ENCODE measurements at places on chromosomes 4 and X. TPM values are rescaled to one million over a fixed set of nuclear protein-coding genes. Genes with fewer than 3 reads are reported as not detected.

DNA sequence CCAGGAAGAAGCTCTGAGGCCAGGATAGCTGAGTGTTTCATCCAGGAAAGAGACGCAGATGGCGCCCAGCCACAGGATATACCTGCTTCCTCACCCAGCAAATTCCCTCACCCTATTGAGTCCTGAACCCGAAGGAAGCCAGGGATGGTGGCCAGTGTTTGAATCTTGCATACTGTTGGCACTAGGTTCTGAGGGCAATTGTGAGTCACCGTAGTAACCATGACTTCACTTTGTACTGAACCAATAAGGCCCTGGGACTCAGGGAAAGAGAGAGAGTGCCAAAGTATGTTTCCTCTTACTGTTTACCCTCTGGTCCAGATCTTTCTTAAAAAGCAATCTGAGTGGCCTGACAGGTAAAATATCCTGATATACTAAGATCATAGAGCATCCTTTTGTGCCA is 25.6 kb upstream of the SMIM10L2A start:
- DNase-seq, result no peak

GRCh38 chr4:6942238-6942800 is 32.7 kb downstream of the TBC1D14 start:
- DNase-seq, result no peak

- DNase-seq, result no peak
These were observed 31.5 kb downstream of the RTL5 start for GRCh38 chrX:72100051-72100755.

DNA sequence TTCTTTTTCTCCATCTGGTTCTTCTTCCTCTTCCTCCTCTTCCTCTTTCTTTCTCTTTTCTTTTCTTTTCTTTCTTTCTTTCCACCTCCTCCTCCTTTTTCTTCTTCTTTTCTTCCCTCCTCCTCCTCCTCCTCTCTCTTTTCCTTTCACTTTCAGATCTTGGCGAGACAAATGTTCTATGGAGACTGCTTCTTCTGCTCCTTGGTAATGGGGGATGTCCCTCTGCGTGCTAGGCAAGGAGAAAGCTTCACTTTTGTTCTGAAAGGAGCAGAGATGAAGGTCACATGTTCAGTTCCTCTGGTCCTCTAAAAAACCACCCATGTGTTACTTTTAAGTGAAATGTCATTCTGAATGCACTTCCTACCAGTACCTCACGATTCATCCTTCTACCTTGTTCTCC is 33.2 kb downstream of the NBDY start:
- DNase-seq, result no peak

DNA sequence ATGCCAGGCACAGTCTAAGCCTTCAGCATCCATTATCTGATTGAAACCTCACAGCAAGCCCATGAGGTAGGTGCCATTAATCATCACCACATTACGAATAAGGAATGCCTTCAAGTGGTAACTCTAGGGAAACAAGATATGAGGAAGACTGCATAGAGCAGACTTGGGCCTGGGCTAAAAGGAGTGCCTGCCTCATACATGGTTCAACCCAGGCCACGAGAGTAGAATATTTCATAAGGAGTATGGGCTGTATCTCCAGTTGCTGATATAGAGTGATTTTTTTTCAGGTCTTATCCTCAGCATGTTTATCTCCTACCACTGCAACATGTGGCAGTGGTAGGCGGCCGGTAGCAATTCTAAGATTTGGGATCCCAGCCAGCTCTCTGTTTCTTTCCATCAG is 51.7 kb downstream of the ATP11C start:
- no peak for DNase-seq

DNA sequence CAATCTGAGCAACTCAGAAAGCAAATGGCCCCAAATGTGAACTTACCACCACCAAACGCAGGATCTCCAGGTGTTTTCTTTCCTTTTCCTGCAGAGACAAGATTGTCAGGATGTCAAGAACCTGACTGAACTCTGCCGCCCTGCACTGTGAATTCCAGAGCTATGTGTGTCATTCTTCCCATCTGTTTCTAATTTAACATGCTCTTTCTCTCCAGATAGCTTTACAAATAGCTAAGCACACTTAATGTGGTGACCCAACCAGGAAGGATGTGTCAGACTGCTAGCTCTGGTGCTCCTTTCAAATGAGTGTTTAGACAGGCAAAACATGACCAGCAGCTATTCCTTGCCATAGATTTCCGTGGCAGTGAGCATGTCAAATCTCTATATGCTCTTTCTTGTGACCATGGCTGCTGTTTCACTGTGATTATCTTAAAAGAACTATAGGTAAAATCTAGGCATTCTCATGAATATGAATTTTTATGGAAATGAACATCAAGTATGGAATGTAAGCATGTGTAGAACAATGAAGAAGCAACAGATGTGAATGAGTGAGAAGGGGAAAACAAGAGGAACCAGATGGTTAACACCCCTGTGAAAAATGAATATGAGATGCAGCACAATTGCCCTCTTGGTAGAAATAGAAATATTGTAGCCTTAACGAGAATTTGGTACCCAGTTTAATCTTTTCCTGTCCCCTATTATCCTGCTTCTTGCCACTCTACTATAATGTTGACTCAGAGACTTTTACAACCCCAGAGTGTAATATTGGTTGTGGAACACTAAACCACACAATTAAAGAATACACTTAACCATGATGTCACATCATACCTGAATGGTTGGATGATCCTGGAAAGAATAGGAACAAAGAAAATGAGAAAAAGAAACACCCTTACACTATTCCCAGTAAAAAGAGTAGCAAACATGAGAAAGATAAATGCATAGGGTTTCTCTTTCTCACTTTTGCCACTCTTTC is 247.8 kb upstream of the DKK2 start:
- DNase-seq, result no peak

DNA sequence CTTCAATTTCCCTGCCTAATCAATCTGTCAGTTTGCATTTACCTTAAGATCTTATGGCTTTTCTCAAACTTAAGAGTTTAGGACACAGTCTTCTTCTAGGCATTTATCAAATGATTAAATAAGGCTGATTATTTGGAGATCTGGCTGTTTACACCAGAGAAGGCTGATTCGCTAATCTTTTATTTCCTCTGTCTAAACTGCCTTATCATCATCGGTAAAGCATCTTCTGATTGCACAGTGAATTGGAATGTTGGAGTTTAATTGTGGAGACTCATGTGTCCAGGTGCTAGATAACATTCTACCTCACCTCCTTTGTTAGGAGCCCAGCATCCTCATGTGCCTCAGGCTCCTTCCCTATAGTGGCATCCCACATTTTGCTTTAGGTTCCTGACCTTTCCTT is 100.3 kb upstream of the DDIT4L start:
- DNase-seq, result no peak

DNA sequence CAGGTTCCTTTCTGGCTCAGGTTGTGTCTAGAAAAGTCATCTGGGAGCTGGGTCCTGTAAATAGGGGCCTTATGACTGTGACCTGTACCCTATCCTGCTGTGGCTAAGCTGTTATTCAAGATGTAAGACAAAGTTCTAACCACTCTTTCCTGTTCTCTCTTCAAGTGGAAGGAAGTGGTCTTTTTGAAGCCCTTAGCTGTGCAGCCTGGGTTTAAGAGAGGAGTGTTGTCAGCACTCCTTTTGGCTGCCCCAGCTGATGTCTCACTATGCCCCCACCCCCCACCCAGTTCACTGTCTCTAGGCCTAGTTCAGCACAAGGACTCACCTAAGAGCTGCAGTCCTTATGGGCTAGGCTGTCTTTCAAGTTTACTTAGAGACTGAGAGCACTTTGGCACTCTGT is 1069.5 kb downstream of the FAM133A start:
- no peak for DNase-seq

- DNase-seq, result no peak
These were observed 226.1 kb downstream of the SPCS3 start for GRCh38 chr4:176545872-176546271.

DNA sequence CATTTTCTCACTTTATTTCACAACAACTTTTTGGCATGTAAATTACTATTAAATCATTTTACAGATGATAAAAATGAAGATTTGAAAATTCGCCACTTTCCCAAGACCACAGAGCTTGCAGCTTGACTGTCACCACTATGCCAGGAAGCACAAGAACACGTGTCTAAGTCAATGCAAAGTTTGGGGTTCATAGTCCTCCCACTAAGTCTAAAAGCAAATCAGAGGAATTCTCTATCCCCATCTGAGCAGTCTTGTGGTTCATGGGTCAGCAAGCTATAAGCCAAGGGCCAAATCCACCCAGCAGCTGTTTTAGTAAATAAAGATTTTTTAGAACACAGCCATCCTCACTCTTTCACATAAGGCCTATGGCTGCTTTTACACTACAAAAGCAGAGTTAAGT is 833.3 kb upstream of the INTU start:
- no peak for DNase-seq

GRCh38 chr4:7647600-7648543 is 213.1 kb upstream of the PSAPL1 start:
- DNase-seq, result peak; percentile 77

DNA sequence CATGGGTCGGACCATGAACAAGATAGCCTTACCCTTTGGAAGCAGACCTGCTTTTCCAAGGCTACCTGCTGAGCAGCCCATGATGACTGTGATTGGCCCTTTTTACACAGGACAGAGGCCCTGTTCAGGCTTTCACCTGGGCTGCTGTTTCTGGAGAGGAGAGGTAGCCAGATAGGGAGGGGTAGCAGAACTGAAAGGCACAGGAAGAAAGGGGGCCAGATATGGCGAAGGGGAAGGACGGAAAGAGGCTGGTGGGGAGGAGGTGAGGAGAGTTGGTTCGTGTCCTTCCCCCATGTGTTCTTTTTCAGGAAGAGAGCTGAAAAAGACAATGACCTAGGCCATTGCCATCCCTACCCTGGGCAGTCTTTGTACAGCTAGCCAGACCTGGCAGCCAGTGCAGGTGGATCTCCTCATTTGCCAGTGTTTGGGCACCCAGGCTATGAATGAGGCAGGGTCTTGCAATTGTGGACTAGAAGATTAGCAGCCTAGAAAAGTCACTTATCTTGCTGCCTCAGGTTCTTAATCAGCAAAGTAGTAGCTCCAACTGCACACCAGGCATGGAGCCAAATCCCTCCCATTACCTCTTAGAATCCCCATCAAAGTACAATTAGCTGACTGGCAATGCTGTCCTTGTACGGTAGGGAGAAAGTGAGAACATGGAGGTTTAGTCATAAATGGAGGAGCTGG is 139.6 kb downstream of the AMMECR1 start:
- DNase-seq, result no peak

DNA sequence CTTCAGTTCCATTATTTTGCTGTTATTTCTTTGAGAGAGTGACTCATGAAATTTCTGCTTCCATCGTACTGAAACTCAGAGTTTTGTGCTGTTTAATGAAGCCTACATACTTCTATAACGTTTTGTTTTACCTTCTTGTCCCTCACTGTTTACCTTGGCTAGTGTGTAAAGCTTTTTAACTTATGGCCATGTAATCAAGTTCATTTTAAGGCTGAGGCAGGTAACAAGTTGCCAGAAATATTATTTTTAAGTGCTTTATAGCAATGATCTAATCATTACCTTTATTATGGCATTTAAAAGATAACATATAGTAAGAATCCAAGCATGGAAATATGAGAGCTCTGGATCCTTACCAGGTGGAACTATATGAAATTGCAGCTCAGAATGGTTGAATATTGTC is 102.3 kb upstream of the FAT1 start:
- no peak for DNase-seq

DNA sequence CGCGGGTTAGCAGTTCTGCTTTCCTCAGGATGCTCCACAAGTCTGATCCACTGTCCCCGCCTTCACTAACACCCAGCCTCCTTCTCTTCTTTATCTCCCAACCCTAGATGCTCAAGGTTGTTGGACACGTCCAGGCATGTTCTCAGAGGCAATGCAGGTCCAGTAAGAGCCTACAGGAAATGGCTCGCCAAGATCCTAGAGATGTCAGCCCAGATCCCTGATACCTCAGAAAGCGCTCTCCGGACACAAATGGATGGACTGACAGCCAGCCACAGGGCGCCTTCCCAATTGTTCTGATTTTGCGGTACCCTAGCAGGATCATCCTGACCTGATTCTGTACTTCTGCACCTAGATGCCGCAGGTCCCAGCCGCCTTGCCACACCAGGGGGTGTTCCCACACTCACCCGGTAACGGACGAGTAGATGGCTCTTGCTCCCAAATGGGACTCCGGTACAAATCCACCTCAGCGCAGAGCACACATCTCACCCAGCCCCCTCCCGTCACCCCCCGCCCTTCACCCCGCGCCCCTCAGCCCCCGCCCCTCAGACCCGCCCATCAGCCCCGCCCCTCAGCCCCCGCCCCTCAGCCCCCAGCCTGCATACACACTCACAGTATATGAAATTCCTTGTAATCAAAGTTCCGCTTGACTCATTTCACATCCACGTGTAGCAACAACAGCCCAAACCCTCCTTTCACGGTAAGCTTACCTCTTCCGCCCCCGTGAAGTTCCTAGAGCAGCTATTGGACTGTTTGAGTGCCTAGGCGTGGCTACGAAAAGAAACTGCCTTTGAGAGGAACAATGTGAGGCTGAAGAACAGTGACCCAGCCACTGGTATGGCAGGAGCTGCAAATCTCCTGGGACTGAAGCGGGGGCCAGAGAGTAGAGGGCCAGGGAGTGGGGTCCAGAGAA is at the start of gene EDA2R:
EDA2R (minus strand) TSS at position 488 of the 910 bp plus-strand sequence. CDS start 23,058 bp downstream, outside the sequence.
- DNase-seq, result peak; percentile 42

GRCh38 chr4:184347251-184348239 is 126.8 kb downstream of the IRF2 start:
- DNase-seq, result peak; percentile 73

- DNase-seq, result no peak
These were observed 8.3 kb upstream of the HOPX start for GRCh38 chr4:56689201-56689969.

- DNase-seq, result no peak
These were observed 856.6 kb downstream of the CENPC start for GRCh38 chr4:66688674-66689073.

GRCh38 chr4:82172186-82172585 is 201.6 kb downstream of the HNRNPD start:
- DNase-seq, result no peak

GRCh38 chr4:2179717-2180116 is 62.2 kb downstream of the HAUS3 start:
- DNase-seq, result no peak

DNA sequence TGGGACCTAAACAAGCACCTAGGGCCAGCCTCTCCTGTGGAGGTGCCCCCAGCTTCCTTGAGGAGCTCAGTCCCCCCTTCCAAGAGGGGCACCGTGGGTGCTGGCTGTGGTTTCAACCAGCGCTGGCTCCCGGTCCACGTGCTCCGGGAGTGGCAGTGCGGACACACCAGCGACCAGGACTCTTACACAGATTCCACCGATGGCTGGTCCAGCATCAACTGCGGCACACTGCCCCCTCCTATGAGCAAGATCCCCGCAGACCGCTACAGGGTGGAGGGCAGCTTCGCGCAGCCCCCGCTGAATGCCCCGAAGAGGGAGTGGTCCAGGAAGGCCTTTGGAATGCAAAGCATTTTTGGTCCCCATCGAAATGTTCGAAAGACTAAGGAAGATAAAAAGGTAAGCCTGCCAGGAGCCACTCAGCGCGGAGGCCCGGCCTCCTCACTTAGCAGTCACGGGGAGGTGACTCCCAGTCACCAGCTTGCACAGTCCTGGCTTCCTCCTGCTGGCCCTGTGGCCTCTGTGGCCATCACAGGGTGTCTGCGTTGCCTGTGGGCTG is 24.9 kb downstream of the RGS12 start:
- no peak for DNase-seq

The RNF150 gene
- polyA plus RNA-seq, result 15.2 TPM

The SLC10A3 gene
- 17.8 TPM for polyA plus RNA-seq

The TEX13B gene
- not detected for polyA plus RNA-seq

The STK32B gene
- polyA plus RNA-seq, result 2.8 TPM

The CLDN22 gene
- polyA plus RNA-seq, result not detected

The DRP2 gene
- polyA plus RNA-seq, result 2.0 TPM

The MAGEA2B gene
- not detected for polyA plus RNA-seq

The ABCD1 gene
- 7.7 TPM for polyA plus RNA-seq
